MM.1S (cell line): ENCODE measurements at places on chromosomes 5 and 9.

DNA sequence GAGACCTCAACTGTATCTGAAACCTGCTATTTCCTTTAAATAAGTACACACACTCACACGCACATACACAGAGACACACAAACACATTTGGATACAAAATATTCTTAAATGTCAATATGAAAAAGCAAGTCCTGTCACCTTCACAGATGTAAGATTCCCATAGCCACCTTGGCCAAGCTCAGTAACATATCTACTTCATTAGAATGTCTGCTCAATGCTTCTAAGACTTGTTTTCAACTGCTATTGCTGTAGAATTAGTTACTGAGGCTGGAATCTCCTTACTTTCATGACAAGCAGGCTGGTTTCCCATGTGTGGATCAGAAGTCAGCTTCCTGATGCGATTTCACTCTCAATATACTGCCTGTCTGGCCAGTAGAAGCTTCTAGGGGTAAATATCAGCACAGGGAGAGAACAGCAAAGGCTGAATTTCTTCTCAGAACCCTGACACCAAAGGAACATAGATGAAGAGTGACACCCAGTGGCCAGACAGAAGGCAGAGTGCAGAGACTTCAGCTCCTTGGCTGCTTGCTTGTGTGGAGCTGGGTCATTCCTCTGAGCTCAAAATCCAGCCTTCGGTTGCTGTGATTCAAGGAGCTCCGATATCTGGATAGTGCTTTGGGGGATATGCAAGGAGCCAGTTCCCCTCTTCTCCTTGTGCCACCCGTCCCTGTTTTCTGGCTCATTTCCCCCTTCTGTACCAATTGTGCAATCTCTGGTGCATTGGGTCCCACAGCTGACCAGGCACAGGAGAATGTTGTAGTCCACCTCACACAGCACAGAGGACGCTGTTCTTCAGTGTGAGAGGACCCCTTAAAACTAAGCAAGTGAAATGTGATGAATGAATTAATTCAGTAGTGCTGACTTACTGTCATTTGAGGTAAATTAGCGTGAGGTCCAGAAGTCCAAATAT, 26.6 kb upstream of the ABLIM3 start:
- peak; percentile 78 for DNase-seq
- H3K27ac ChIP-seq: no peak overlapping the region
- H3K27me3 ChIP-seq: no peaks in the 10 kb centered on the region

DNA sequence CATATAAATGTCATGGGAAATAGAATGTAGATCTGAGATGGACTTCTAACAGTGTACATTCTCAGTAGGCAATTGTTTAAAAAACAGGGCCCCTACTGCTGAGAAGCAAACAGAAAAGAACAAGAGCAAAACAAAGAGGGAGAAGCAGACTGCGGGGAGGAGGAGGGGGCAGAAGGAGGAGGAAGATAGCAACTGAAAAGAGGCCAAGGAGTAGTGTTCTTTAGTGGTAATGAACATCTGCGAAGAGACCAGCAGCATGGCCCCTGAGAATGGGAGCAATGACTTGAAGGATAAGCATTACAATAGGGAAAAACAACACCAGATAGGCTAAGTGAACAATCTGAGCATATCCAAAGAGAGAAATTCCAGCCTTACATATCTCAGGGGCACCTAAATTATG, 36.8 kb downstream of the HAPLN1 start:
- no peaks in the 10 kb centered on the region for H3K36me3 ChIP-seq
- H3K4me3 ChIP-seq: no peak overlapping the region
- no peak for DNase-seq
- no peaks in the 10 kb centered on the region for H3K27me3 ChIP-seq
- no peaks in the 10 kb centered on the region for H3K4me1 ChIP-seq

DNA sequence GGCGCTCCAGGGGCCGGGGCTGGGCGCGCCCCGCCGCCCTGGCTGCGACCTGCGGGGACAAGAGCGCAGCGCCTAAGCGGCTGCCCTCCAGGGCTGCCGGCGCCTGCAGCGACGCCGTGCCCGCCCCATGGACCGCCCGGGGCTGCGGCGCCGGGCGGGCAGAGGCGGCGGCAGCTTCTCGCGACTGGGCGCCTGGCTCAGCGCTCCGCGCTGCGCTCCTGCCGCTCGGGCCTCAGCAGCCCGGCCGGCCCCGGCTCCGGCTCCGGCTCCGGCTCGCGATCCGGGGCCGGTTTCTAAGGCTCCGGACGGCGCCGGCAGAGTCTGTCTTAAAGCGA, at the start of gene PITX1:
PITX1 (minus strand) TSS at position 328 of the 335 bp plus-strand sequence. CDS start 347 bp downstream, outside the sequence.
- no peak for DNase-seq
- H3K27me3 ChIP-seq: no peaks in the 10 kb centered on the region
- H3K4me3 ChIP-seq: peak within 1 kb of the TSS; percentile 92
- peak within 1 kb of the TSS; percentile 56; the same call in 1 of the 2 replicates for H3K27ac ChIP-seq

- H3K36me3 ChIP-seq: no peaks in the 10 kb centered on the region
- H3K27me3 ChIP-seq: no peaks in the 10 kb centered on the region
- no peaks in the 10 kb centered on the region for H3K4me1 ChIP-seq
- no peak overlapping the region for H3K27ac ChIP-seq
- no peak for DNase-seq
- no peak overlapping the region for H3K4me3 ChIP-seq
Observed at GRCh38 chr9:108182950-108183381, 672.8 kb downstream of the ACTL7B start.

GRCh38 chr5:62111428-62111827, 194.6 kb upstream of the KIF2A start:
- DNase-seq: no peak
- no peaks in the 10 kb centered on the region for H3K4me1 ChIP-seq
- no peaks in the 10 kb centered on the region for H3K36me3 ChIP-seq
- H3K4me3 ChIP-seq: no peak overlapping the region

DNA sequence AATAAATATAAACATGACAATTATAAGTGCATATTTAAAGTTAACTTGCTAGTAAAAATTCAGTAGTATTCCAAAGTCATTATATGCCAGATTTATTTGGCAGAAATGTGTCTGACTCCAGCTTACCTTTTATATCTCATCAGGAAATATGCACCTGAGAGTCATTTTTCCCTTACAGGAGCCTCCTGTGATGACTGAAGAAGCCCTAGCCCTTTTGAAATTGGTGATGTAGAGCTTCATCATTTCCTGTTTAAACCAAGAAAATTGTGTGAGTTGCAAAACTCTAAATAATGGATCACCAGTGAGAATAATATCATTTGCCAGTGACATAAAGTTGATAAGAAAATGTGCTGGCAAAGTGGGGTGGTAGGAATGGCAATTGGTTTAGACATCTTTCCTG, 42.1 kb upstream of the CTNND2 start:
- no peaks in the 10 kb centered on the region for H3K27me3 ChIP-seq
- no peaks in the 10 kb centered on the region for H3K4me1 ChIP-seq
- H3K36me3 ChIP-seq: no peaks in the 10 kb centered on the region
- no peak overlapping the region for H3K27ac ChIP-seq
- H3K4me3 ChIP-seq: no peak overlapping the region

- H3K27me3 ChIP-seq: no peaks in the 10 kb centered on the region
- DNase-seq: no peak
- no peaks in the 10 kb centered on the region for H3K36me3 ChIP-seq
- H3K4me1 ChIP-seq: no peaks in the 10 kb centered on the region
Observed at GRCh38 chr9:27520986-27521385, 3.1 kb upstream of the IFNK start.
